ENCODE measurements at places on chromosomes 3 and 15.

DNA sequence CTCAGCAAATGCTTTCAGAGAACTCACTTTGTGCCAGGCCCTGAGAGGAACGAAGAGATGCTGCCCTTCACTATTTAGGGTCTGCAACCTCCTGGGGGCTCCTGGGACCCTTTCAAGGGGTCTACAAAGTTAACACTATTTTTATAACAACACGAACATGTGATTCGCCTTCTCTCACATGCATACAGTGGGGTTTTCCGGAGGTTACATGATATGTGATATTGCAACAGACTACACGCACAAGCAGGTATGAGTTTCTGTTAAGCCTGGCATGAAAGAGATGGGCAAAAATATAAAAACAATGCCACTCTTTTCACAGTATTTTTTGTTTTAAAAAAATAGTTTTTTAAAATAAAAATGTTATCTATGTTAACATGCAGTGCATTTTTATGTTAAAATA, 10.3 kb downstream of the STARD5 start:
- no peak for DNase-seq

GRCh38 chr3:197030379-197031314, 1.0 kb upstream of the MELTF start:
- no peak for DNase-seq

DNA sequence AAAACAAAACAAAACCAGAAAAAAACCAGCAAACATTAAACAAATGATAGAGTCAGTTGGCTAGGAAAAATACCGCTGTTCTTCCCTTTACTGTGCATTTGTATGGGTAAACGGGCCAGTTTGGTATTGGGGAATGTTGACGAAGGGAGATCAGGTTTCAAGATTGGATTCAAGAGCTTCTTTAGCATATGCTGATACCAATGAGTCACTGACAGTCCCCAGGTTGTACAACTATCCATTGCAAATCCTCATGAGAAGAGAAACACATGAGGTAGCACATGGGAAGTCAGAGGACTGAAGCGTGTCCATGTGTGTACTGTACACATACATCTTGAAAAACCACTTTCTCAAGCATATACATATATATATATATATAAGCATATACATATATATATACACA, 25.6 kb downstream of the TIGIT start:
- no peak for DNase-seq

- no peak for DNase-seq
Measured at GRCh38 chr3:103077910-103078309, 643.1 kb downstream of the ZPLD1 start.

- no peak for DNase-seq
Measured at GRCh38 chr3:156527060-156527459, 27.9 kb downstream of the SSR3 start.

- no peak for DNase-seq
Measured at GRCh38 chr3:112143251-112143650, 10.2 kb upstream of the GCSAM start.

- no peak for DNase-seq
Measured at GRCh38 chr15:94587113-94587512, 355.8 kb downstream of the MCTP2 start.
